ENCODE measurements at places on chromosomes 2 and 18. TPM values are rescaled to one million over a fixed set of nuclear protein-coding genes. Genes with fewer than 3 reads are reported as not detected.

Gene SLC38A11
- 0.46 TPM for polyA plus RNA-seq

Gene CCDC178
- polyA plus RNA-seq = not detected

Gene GTF2A1L
- 3.0 TPM for polyA plus RNA-seq

Gene CDK15
- not detected for polyA plus RNA-seq

Gene DNAH6
- polyA plus RNA-seq = 0.20 TPM

Gene D2HGDH
- 6.0 TPM for polyA plus RNA-seq

Gene SCG2
- polyA plus RNA-seq = 6.7 TPM

GRCh38 chr2:120391911-120392665 is 46.2 kb downstream of the INHBB start:
- DNase-seq = peak; percentile 57
- no peaks in the 10 kb centered on the region for H3K27me3 ChIP-seq
- H3K4me1 ChIP-seq = no peaks in the 10 kb centered on the region
- H3K36me3 ChIP-seq = no peaks in the 10 kb centered on the region

- no peak overlapping the region for H3K4me3 ChIP-seq
- no peaks in the 10 kb centered on the region for H3K27me3 ChIP-seq
- no peaks in the 10 kb centered on the region for H3K36me3 ChIP-seq
- no peak overlapping the region for H3K27ac ChIP-seq
These were observed 99.2 kb upstream of the FAM237A start for GRCh38 chr2:206543073-206543472.

- H3K4me3 ChIP-seq = no peak overlapping the region
- no peak overlapping the region for H3K27ac ChIP-seq
- no peaks in the 10 kb centered on the region for H3K36me3 ChIP-seq
- no peak for DNase-seq
- H3K27me3 ChIP-seq = no peaks in the 10 kb centered on the region
These were observed 21.4 kb upstream of the DRC1 start for GRCh38 chr2:26380281-26380680.

- no peak overlapping the region for H3K4me3 ChIP-seq
- H3K36me3 ChIP-seq = peaks cover 7% of the 10 kb centered on the region
These were observed 32.3 kb downstream of the PTPN2 start for GRCh38 chr18:12851716-12852115.

GRCh38 chr2:11553661-11554398 is 20.0 kb downstream of the GREB1 start:
- no peaks in the 10 kb centered on the region for H3K27me3 ChIP-seq
- no peaks in the 10 kb centered on the region for H3K36me3 ChIP-seq
- no peak overlapping the region for H3K27ac ChIP-seq
- no peak for DNase-seq

- no peaks in the 10 kb centered on the region for H3K27me3 ChIP-seq
- peaks cover 24% of the 10 kb centered on the region for H3K4me1 ChIP-seq
- no peaks in the 10 kb centered on the region for H3K36me3 ChIP-seq
- H3K4me3 ChIP-seq = peak overlapping the region; percentile 72
- no peak for DNase-seq
These were observed 48.8 kb downstream of the C2orf42 start for GRCh38 chr2:70141902-70142589.

- H3K4me1 ChIP-seq = peaks cover 40% of the 10 kb centered on the region
- H3K36me3 ChIP-seq = no peaks in the 10 kb centered on the region
- H3K27ac ChIP-seq = peak overlapping the region; percentile 96
- H3K27me3 ChIP-seq = no peaks in the 10 kb centered on the region
- peak; percentile 86 for DNase-seq
- H3K4me3 ChIP-seq = peak overlapping the region; percentile 66
These were observed 2.1 kb downstream of the COL6A3 start for GRCh38 chr2:237411683-237412423.

GRCh38 chr2:85900366-85900765 is 11.6 kb upstream of the ST3GAL5 start:
- no peaks in the 10 kb centered on the region for H3K36me3 ChIP-seq
- H3K4me3 ChIP-seq = no peak overlapping the region
- no peak for DNase-seq
- no peaks in the 10 kb centered on the region for H3K4me1 ChIP-seq
- no peaks in the 10 kb centered on the region for H3K27me3 ChIP-seq

DNA sequence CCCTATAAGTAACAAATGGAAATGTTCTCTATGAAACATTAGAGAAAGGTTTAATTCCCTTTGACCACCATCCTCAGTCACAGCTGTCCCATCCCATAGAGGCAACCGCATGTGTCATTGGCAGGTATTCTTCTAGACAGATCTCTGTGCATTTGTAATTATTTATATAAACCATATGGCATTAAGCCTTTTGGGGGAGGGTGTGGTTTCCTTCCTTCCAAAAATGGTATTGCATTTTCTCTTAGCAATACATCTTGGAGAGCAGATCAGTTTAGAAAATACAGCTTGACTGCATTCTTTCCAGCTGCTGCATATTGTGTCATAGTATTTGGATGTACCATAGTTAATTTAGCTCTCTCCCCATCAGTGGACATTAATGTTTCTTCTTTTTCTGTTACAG is 57.7 kb downstream of the LCLAT1 start:
- no peaks in the 10 kb centered on the region for H3K36me3 ChIP-seq
- H3K27me3 ChIP-seq = no peaks in the 10 kb centered on the region
- no peaks in the 10 kb centered on the region for H3K4me1 ChIP-seq
- no peak overlapping the region for H3K27ac ChIP-seq

DNA sequence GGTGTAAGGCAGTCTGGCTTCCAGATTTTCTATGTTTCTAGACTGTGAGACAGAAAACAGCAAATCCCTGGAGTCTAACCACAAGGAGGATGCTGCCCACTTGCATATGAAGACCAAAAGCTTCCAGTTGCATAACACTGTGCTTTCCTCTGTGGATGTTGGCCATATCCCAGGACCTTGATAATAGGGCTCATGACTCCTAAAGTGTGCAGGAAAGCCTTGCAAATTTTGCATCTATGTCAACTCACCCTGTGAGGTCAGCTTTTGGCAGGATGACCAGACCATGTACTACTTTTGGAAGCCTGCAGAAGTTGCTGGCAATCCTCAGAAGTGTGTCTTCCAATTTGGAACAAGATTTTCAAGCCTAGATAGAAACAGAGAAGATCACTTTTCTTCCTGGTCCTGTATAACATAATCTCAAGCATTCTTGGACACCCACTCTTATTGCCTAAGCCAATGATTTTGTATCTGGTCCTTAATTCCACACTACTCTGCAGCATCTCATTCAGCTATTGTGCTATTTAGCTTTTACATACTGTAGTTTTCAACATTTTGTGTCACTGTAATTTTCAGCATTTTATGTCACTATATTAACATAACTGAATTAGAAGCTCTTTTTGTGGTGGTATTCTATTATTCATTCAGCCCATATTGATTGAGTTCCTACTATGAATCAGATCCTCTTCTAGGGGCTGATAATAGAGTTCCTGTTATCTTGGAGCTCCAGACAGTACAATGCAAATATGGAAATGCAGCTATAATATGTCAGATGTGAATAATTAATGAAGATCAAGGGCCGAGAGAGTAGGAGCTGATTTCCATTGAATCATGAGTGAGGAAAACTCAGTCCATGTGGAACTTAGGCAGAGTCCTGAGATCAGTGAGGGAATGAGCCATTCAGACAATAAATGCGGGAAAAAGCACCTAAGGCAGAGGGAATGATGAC is 85.3 kb upstream of the RAB27B start:
- no peak overlapping the region for H3K4me3 ChIP-seq
- peaks cover 14% of the 10 kb centered on the region for H3K4me1 ChIP-seq
- peak; percentile 80 for DNase-seq
- H3K36me3 ChIP-seq = no peaks in the 10 kb centered on the region
- no peaks in the 10 kb centered on the region for H3K27me3 ChIP-seq

DNA sequence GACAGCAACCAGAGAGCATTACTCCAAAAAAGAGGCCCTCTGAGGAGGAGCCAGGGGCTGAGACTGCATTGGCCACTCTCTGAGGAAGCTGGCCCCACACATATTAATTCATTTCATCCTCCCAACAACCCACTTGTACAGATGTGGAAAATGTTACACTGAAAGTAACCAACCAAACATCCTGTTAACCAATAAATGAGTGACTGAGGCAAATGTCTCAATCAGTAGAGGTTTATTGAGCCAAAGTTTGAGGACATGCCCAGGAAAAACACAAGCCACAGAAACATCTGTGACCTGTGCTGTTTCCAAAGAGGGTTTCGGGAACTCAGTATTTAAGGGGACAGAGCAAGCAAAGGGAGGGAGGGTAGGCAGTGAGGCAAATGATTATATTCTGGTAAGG is 53.0 kb downstream of the SKA1 start:
- no peak overlapping the region for H3K27ac ChIP-seq
- H3K4me1 ChIP-seq = no peaks in the 10 kb centered on the region
- H3K4me3 ChIP-seq = no peak overlapping the region

GRCh38 chr2:203500951-203501350 is 34.1 kb downstream of the RAPH1 start:
- H3K27ac ChIP-seq = no peak overlapping the region
- no peaks in the 10 kb centered on the region for H3K4me1 ChIP-seq
- no peak for DNase-seq
- H3K36me3 ChIP-seq = no peaks in the 10 kb centered on the region
- H3K4me3 ChIP-seq = no peak overlapping the region
- H3K27me3 ChIP-seq = no peaks in the 10 kb centered on the region

DNA sequence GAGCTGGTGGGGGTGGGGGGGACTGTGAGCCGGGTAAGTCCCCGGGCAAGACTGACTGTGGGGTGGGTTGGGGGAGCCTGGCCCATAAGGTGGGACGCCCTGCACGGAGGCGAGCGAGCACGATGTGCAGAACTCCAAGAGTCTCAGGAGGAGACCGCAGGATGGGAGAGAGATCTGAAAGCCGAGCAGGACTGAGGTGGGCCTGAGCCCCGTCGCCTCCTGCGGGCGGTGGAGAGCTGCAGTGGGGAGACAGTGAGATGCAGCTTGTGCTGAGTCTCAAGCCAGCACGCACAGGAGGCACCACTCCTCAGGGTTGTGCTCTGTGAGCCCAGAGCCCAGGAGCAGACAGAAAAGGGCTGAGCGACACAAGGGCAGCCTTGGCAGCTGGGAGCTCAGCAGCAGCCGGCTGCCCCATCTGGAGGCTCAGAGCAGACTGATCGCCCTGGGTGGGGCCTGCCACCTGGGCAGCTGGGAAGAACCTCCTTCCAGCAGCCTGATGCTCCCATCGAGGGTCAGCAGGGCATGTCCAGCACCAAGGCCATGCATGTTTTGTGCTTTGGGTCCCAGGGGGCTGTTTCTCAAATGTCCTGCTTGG is 15.9 kb downstream of the ARHGEF4 start:
- H3K36me3 ChIP-seq = no peaks in the 10 kb centered on the region
- peak; percentile 50 for DNase-seq
- no peaks in the 10 kb centered on the region for H3K27me3 ChIP-seq
- no peaks in the 10 kb centered on the region for H3K4me1 ChIP-seq
- no peak overlapping the region for H3K4me3 ChIP-seq
- no peak overlapping the region for H3K27ac ChIP-seq

- no peak overlapping the region for H3K27ac ChIP-seq
- no peaks in the 10 kb centered on the region for H3K4me1 ChIP-seq
- no peak for DNase-seq
- no peaks in the 10 kb centered on the region for H3K27me3 ChIP-seq
These were observed 179.5 kb upstream of the TWIST2 start for GRCh38 chr2:238668426-238668825.

GRCh38 chr2:198231562-198231961 is 427.2 kb downstream of the PLCL1 start:
- no peak overlapping the region for H3K27ac ChIP-seq
- H3K4me3 ChIP-seq = no peak overlapping the region
- H3K27me3 ChIP-seq = no peaks in the 10 kb centered on the region
- no peaks in the 10 kb centered on the region for H3K4me1 ChIP-seq

GRCh38 chr2:4995466-4995865 is 696.7 kb upstream of the SOX11 start:
- no peak overlapping the region for H3K4me3 ChIP-seq
- DNase-seq = no peak
- H3K27ac ChIP-seq = no peak overlapping the region
- H3K27me3 ChIP-seq = no peaks in the 10 kb centered on the region
- no peaks in the 10 kb centered on the region for H3K4me1 ChIP-seq
- H3K36me3 ChIP-seq = no peaks in the 10 kb centered on the region

DNA sequence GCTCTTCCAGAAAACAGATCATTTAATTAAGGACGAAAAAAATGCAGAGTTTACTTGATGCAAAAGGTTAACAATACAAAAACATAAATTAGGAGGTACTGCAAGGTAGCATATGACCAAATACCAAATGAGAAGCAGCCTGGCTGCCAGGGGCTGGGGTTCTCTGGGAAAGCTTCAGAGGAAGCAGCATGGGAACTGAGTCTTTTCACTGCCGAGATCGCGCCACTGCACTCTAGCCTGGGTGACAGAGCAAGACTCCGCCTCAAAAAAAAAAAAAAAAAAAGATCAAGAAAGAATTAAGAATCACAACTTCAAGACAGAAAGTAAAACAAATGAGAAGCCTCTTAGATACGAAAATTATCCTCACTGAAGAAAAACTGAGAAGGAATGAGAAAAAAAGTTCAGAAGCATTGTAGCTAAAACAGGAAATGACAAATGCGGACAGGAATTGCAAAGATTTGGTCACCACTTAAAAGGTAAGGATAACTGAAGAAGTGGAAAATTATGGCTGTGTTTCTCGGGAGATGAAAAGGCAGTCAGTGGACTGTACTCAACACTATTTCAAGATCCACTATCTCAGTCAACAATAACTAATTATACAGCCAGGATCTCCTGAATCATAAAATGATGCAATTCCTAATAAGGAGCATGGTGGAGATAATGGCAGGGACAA is 4.3 kb downstream of the SEPTIN10 start:
- H3K4me3 ChIP-seq = peak overlapping the region; percentile 3
- H3K36me3 ChIP-seq = no peaks in the 10 kb centered on the region
- no peaks in the 10 kb centered on the region for H3K4me1 ChIP-seq
- peak overlapping the region; percentile 99 for H3K27ac ChIP-seq
- H3K27me3 ChIP-seq = no peaks in the 10 kb centered on the region
- DNase-seq = no peak

- no peaks in the 10 kb centered on the region for H3K27me3 ChIP-seq
- H3K4me1 ChIP-seq = peaks cover 39% of the 10 kb centered on the region
- DNase-seq = no peak
- H3K27ac ChIP-seq = peak overlapping the region; percentile 53
- no peaks in the 10 kb centered on the region for H3K36me3 ChIP-seq
These were observed 293.6 kb upstream of the CCDC68 start for GRCh38 chr18:55252901-55253300.

DNA sequence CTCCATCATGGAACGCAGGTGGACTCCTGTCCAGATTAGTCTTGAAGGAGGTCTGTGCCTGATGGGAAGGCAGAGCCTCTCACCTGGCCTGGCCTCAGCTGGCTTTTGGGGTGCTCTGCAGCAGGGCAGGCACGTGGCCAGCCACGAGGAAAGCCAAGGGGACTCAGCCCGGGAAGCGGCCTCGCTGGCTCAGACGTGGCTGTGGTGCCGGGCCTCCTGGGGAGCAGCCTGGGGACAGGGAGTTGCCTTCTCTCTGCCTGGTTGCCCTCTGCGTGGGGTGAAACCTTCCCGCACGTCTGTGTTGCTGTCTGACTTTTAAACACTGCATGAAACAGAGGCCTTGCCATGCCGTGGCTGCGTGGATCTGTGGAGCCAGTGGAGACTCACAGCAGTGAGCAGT is 45.0 kb downstream of the RTP5 start:
- H3K36me3 ChIP-seq = no peaks in the 10 kb centered on the region
- no peaks in the 10 kb centered on the region for H3K4me1 ChIP-seq
- DNase-seq = no peak
- H3K27me3 ChIP-seq = no peaks in the 10 kb centered on the region
- no peak overlapping the region for H3K27ac ChIP-seq
- H3K4me3 ChIP-seq = no peak overlapping the region

GRCh38 chr2:20282916-20283592 is 58.1 kb upstream of the SDC1 start:
- no peaks in the 10 kb centered on the region for H3K27me3 ChIP-seq
- no peak overlapping the region for H3K4me3 ChIP-seq
- DNase-seq = peak; percentile 88

Data from sigmoid colon (tissue), 7 donors.